ENCODE measurements at places on chromosomes 3 and 15.

DNA sequence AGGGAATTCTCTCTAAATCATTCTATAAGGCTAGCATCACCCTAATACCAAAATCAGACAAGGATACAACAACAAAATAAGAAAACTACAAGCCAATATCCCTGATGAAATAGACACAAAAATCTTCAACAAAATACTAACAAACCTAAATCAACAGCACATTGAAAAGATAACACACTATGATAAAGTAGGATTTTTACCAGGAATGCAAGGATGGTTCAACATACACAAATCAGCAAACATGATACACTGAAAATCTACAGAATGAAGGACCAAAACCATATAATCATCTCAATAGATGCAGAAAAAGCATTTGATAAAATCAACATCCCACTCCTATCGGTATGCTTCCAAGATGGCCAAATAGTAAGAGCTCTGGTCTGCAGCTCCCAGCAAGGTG is 39.5 kb downstream of the ALDH1A2 start:
- DNase-seq = no peak

DNA sequence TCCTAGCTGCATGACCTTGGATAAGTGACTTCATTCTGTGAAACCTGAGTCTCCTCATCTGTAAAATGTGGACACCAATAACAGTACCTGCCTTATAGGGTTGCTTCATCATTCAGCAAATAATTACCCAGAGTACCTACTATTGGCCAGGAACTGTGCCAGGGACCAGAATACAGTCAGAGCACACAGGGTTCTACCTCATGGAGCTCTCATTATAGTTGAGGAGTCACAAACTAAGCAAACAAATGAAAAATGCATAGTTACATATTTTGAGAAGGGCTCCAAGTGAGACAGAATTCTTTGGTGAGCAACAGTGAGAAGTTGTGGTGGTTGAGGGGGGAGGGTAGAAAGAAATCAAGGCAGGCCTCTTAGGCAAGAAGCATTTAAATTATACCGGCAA is 308.6 kb upstream of the WNT5A start:
- no peak for DNase-seq

GRCh38 chr3:175258763-175259162 is 399.6 kb downstream of the NAALADL2 start:
- DNase-seq = no peak

- DNase-seq = peak; percentile 13
Observed at GRCh38 chr15:66940368-66940767, 125.0 kb upstream of the SMAD3 start.

DNA sequence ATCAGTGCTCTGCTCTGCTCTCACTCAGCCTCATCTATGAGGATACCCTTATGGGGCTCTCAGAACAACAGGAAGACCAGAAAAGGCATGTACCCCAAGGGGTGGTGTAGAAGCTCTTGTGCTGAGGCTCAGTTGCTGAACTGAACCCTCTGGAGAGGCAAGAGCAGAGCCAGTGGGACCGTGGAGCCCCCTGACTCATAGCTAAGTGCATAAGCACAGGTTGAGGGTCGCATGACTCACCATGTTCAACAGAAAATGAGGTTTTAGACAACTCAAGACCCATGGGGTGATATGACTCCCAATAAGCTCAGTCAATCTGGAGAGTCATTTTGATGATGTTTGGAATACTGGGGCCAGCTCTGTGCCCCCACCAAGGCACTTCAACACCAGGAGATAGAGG is 37.3 kb downstream of the CRYGS start:
- peak; percentile 81 for DNase-seq

- no peak for DNase-seq
Observed at GRCh38 chr3:11335056-11335608, 62.9 kb downstream of the ATG7 start.
